ENCODE measurements at places on chromosomes 11 and 22. TPM values are rescaled to one million over a fixed set of nuclear protein-coding genes. Genes with fewer than 3 reads are reported as not detected.

GRCh38 chr22:17897858-17898257 lies 123.6 kb upstream of the BID start:
- H3K4me1 ChIP-seq: peaks cover 13% of the 10 kb centered on the region
- H3K36me3 ChIP-seq: peaks cover 89% of the 10 kb centered on the region
- no peak overlapping the region for H3K27ac ChIP-seq

- DNase-seq: no peak
- no peak overlapping the region for H3K27ac ChIP-seq
- no peaks in the 10 kb centered on the region for H3K4me1 ChIP-seq
These were observed 33.8 kb upstream of the OR9G4 start for GRCh38 chr11:56782167-56782847.

GRCh38 chr22:24406322-24407277 lies 20.8 kb upstream of the ADORA2A start:
- H3K27ac ChIP-seq: no peak overlapping the region
- no peak for DNase-seq
- H3K27me3 ChIP-seq: no peaks in the 10 kb centered on the region
- H3K4me1 ChIP-seq: peaks cover 50% of the 10 kb centered on the region

Gene VWCE
- 1.4 TPM for total RNA-seq

DNA sequence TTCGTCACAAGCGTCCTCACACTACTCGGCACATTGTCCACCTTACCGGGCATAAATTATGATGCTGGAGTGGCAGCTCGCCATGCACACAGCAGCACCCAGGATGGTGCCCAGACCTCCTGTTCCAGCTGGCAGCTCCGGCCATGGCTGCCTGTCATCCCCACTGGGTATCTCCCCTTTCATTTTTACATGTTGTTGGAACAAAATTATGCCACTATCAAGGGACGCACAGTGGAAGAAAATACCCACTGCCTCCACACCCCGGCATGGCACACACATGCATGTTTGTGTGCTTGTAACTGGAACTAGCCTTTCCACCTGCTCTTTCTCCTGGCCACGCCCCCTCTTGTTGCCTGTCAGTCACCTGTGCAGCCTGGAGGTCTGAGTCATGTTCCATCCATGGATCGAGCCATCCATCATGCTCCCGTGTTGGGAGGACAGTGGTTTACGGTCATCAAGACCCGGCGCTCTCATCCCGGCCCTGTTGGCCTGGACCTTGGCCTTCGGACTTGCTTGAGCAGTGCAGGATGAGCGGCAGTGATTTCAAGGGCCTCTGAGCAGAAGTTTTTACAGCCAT lies 1069.6 kb downstream of the BRD1 start:
- no peaks in the 10 kb centered on the region for H3K36me3 ChIP-seq
- no peak overlapping the region for H3K4me3 ChIP-seq
- no peak overlapping the region for H3K27ac ChIP-seq

Gene SOX6
- total RNA-seq: 1.7 TPM

Gene OR6A2
- not detected for total RNA-seq

- H3K36me3 ChIP-seq: no peaks in the 10 kb centered on the region
- no peaks in the 10 kb centered on the region for H3K27me3 ChIP-seq
These were observed 403.7 kb upstream of the SYN3 start for GRCh38 chr22:33461698-33462434.

Gene CACNA1I
- under 0.01 TPM for total RNA-seq

Gene HYLS1
- total RNA-seq: 2.8 TPM

DNA sequence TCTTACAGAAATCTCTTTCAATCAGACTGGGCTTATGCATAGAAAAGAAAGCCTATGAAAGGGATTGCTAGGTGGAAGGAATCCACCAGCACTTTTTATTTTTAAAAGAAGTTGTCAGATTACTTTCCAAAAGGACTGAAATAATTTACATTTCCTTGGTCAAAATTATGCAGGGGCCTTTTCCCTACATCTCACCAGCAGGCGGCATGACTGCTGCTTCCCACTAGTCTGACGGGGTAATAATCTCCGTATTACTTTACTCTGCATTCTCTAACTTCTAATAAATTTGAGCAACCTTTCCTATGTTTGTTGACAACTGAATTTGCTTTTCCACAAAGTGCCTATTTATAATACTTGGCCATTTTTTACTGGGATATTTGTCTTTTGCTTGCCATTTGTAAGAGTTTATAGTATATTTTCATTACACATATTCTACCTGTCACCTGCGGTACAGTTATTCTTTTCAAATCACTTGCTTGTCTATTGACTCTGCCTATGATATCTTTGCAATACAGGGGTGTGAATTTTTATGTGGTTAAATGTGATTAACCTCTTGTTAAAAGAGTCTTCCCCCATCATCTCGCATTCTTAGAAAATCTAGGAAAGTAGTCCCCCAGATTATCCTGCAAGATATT lies 51.9 kb upstream of the USP47 start:
- H3K27ac ChIP-seq: no peak overlapping the region
- H3K4me1 ChIP-seq: no peaks in the 10 kb centered on the region
- H3K36me3 ChIP-seq: no peaks in the 10 kb centered on the region
- no peak overlapping the region for H3K4me3 ChIP-seq
- no peaks in the 10 kb centered on the region for H3K27me3 ChIP-seq

DNA sequence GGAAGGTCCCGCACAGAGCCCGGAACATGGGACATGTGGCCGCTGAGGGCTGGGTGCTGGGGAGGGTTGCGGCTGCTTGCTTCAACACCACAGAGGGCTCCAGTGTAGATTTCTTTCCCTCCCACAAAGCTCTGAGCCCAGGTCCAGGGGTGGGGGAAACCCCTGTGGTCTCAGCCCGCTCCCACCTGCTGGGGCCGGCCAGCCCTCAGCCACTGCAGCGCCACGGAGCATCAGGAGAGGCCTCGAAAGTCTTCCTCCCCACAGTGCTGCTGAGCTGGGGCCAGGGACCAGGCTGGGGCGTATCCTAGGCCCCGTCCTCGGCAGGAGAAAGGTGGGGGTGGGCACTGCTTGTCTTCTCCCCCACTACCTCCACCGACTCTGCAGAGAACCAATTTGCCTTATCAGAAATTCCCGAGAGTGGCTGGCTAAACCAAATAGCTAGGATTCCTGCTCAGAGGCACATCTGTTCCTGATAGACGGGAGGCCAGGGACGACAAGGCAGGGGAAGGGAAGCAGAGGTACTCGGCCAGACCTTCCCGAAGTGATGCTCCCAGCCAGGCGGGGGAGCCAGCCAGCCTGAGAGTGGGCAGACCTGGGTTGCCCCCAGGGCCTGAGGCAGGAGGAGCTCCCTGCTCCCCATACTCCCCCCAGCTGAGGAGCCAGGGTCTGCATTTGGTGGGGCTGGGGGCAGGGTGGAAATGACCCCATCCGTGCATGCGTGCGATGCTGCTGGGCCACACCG lies 18.7 kb downstream of the IGF2 start:
- H3K4me3 ChIP-seq: no peak overlapping the region
- no peaks in the 10 kb centered on the region for H3K4me1 ChIP-seq
- no peak for DNase-seq
- H3K27me3 ChIP-seq: no peaks in the 10 kb centered on the region

DNA sequence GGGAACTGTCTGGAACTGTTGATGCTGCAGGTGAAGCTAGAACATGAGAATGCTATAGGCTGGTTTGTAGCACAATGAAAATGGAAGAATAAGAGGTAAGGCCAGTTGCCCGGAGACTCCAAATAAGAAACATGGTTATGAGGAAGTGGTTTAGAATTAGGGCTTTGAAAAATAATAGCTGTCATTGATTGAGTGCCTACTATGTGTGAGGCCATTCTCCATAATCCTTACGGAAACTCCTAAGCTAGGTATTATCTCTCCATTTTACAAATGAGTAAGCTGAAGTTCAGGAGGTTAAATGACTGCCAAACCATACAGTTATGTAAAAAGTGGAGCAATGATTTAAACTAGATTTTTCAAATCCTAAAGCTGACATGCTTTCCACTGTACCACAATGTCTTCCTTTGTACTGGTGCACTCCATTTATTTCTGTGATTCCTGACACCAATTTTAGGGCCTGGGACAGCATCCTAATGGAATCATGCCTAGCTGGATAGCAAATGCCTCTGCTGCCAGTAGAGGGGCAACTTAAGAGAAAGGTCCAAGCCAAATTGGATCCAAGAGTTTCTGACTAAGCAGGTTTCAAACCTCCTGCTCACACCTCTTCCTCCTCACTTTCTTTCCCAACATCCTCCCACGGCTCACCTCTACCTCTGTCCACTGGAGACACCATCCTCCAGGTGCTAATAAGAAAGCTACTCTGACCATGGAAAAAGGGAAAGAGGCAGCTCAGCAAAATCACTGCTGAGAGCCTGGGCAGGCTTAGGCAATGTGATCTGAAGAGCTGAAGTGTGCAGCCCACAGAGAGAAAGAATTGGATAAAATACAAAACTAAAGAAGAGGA lies 46.9 kb upstream of the PICALM start:
- H3K4me3 ChIP-seq: no peak overlapping the region
- no peaks in the 10 kb centered on the region for H3K36me3 ChIP-seq
- peak overlapping the region; percentile 34 for H3K27ac ChIP-seq
- peaks cover 37% of the 10 kb centered on the region for H3K4me1 ChIP-seq

DNA sequence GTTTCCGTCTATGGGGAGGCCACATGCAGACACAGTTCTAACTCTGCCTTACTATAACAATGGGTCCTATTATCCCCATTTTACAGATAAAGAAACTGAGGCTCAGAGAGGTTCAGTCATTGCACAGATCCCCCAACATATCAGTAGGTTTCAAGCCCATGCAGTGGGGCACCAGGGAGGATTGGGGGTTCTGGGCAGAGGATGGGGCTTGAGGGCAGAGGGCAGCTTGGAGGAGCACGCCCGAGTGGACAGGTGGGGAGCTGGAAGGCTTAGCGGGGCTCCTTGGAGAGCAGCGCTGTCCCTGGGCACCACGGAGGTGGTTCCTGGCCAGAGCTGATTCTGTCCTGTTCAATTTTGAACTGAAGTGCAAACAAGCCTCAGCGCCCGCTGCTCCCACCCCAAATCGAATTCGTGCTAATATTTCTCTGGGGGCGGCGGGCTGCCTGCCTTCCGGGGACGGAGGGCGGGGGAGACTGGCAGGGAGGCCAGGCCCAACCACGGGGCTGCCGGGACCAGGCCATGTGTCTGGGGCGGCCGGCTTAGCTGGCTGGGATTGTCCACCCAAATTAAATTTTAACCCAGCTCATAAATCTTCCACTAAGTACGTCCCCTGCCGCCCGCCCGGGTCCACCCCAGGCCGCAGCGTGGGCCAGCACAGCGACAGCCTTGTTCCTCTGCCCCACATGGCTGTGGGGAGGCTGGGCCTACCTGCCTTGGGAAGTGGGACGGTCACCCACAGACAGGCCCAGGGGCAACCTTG lies 49.4 kb downstream of the FLRT1 start:
- peaks cover 13% of the 10 kb centered on the region for H3K4me1 ChIP-seq
- no peaks in the 10 kb centered on the region for H3K36me3 ChIP-seq

DNA sequence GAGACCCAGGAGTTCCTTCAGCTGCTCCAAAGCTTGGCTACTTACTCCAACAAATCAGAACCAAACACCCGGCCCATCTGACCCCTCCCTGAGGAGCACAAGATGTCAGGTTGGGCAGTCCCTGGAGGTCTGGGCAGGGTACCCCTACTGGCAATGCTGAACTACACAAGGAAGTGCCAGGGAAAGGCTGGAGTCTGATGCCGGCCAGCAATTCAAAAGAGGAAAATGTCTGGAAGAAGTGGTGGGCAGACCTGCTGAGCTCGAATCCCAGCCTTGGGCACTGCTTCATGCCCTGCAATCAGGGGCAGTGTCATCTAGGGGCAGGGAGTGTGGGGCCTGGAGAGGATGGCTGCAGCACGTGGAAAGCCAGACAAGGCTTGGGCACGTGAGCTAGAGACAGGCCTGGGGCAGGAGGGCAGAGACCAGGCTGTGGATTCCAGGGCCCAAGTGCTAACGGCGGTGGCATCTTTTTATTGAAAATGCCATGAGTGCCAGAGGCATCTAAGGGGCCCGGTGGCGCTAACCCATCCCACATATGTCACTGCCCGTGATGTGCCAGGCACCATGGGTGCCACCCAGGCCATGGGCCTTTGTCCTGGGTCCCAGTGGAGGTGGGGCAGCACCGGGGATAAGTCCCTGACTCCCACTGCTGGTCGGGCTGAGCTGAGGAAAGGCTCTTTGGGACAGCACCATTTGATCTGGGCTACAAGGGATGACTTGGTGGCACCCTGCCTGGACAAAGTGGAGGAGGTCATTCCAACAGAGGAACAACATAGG lies 97.9 kb upstream of the PITPNB start:
- DNase-seq: no peak
- peaks cover 24% of the 10 kb centered on the region for H3K36me3 ChIP-seq
- no peak overlapping the region for H3K4me3 ChIP-seq
- H3K4me1 ChIP-seq: peaks cover 22% of the 10 kb centered on the region
- no peak overlapping the region for H3K27ac ChIP-seq
- H3K27me3 ChIP-seq: no peaks in the 10 kb centered on the region

Gene TNKS1BP1
- 93.9 TPM for total RNA-seq

DNA sequence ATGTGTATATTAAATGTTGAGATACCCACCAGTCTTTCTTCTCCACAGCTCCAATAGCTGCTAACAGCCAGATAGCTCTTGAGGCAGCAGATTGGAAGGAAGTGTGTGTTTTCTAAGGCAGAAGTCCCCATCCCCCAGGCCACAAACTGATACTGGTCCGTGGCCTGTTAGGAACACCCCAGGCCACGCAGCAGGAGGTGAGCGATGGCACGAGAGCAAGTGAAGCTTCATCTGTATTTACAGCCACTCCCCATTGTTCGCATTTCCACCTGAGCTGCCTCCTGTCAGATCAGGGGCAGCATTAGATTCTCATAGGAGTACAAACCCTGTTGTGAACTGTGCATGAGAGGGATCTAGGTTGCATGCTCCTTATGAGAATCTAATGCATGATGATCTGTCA lies 12.7 kb downstream of the CCDC73 start:
- H3K4me1 ChIP-seq: no peaks in the 10 kb centered on the region
- H3K4me3 ChIP-seq: no peak overlapping the region
- H3K27me3 ChIP-seq: no peaks in the 10 kb centered on the region
- no peaks in the 10 kb centered on the region for H3K36me3 ChIP-seq
- H3K27ac ChIP-seq: no peak overlapping the region
- DNase-seq: no peak

- no peak overlapping the region for H3K27ac ChIP-seq
- H3K27me3 ChIP-seq: no peaks in the 10 kb centered on the region
- H3K4me1 ChIP-seq: no peaks in the 10 kb centered on the region
These were observed 463.0 kb downstream of the NTM start for GRCh38 chr11:131833366-131833765.

GRCh38 chr11:19828382-19829108 lies 115.9 kb downstream of the NAV2 start:
- DNase-seq: no peak
- H3K4me3 ChIP-seq: no peak overlapping the region
- no peak overlapping the region for H3K27ac ChIP-seq
- no peaks in the 10 kb centered on the region for H3K27me3 ChIP-seq
- peaks cover 10% of the 10 kb centered on the region for H3K36me3 ChIP-seq
- H3K4me1 ChIP-seq: peaks cover 34% of the 10 kb centered on the region

All from esophagus muscularis mucosa (tissue), 4 donors.